ENCODE measurements at places on chromosomes 5 and 9. TPM values are rescaled to one million over a fixed set of nuclear protein-coding genes. Genes with fewer than 3 reads are reported as not detected.

- no peak overlapping the region for H3K27ac ChIP-seq
- no peak overlapping the region for H3K4me3 ChIP-seq
- no peaks in the 10 kb centered on the region for H3K36me3 ChIP-seq
- H3K27me3 ChIP-seq, result no peaks in the 10 kb centered on the region
- peaks cover 4% of the 10 kb centered on the region for H3K4me1 ChIP-seq
- DNase-seq, result no peak
Observed at GRCh38 chr5:116442095-116442534, 132.5 kb downstream of the SEMA6A start.

GRCh38 chr5:158943057-158943456 lies 156.7 kb downstream of the EBF1 start:
- no peaks in the 10 kb centered on the region for H3K4me1 ChIP-seq
- no peaks in the 10 kb centered on the region for H3K36me3 ChIP-seq
- no peak overlapping the region for H3K27ac ChIP-seq
- no peaks in the 10 kb centered on the region for H3K27me3 ChIP-seq
- no peak for DNase-seq

DNA sequence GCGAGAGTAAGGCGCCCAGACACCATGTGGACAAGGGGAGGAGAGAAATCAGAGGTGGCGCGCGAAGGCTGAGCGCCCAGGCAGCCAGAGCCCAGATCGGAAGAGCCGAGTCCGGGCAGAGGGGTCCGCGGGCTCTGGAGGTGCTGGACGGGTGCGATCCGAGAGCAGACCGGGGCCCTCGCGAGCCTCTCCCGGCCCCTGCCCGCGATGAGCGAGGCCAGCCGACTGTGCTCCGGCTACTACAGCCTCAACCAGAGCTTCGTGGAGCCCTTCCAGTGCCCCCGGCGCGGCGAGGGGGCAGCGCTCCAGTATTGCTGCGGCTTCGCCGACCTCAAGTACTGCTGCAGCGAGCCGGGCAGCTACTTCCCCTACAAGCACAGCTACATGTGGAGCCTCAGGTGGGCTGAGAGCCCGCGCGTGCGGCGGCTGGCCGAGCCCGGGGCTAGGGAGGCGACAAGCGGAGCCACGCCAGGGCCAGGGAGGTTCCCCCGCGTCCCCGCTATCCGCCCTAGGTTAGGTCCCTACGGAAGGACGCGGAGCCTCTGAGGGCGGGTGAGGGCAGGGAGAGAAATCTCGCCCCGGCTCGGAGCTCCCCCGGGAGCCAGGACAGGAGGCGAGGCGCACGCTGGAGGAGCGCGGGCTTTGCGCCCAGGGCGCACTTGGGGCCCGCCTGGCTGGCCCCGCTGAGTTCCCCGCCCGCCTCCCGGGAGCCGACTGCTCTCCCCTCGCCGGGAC lies at the start of gene SHISAL2B:
Gene SHISAL2B, plus strand, starts transcription at position 87 of the 735 bp plus-strand sequence. Its CDS starts 121 bp downstream, at position 208.
- no peaks in the 10 kb centered on the region for H3K36me3 ChIP-seq
- H3K27me3 ChIP-seq, result peaks cover 17% of the 10 kb centered on the region
- no peak within 1 kb of the TSS for H3K4me3 ChIP-seq
- H3K27ac ChIP-seq, result no peak within 1 kb of the TSS

- no peak overlapping the region for H3K4me3 ChIP-seq
- no peaks in the 10 kb centered on the region for H3K36me3 ChIP-seq
- H3K27me3 ChIP-seq, result peaks cover 4% of the 10 kb centered on the region
- H3K4me1 ChIP-seq, result no peaks in the 10 kb centered on the region
Observed at GRCh38 chr5:143010351-143010750, 240.2 kb downstream of the ARHGAP26 start.

GRCh38 chr5:81909677-81910076 lies 62.1 kb upstream of the ATG10 start:
- no peaks in the 10 kb centered on the region for H3K36me3 ChIP-seq
- H3K27me3 ChIP-seq, result no peaks in the 10 kb centered on the region
- H3K4me3 ChIP-seq, result no peak overlapping the region
- no peaks in the 10 kb centered on the region for H3K4me1 ChIP-seq

DNA sequence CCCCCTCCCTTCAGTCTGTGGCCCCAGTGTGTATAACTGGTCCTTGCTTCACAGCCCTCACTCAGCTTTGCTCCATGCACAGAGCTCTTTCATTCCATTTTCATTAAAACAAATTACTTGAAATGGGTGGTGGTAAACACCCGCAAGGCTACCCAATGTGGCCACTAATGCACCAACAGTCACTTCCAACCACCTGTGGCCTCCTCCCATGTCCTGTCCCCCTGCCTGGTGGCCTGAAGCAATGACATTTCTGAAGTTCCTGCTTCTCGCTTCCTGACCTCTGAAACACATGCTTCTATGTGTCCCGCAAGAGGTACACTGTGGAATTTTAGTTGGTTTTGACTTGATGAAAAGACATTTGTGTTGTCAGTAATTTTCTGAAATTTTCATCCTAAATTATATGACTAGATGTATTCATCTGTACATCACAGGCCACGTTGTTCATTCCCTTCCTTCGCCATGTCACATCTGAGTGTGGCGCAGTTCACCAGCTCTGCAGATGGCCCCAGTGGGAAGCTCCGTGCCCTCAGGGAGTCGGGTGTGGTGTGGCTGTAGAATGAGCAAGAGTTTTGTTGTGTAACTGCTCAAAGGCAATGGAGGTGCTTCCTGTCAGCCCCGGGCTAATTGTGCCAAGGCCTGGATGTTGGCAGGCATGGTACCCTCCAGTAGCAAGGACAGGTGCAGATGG lies 9.6 kb downstream of the ROPN1L start:
- no peak overlapping the region for H3K4me3 ChIP-seq
- peaks cover 15% of the 10 kb centered on the region for H3K27me3 ChIP-seq
- peaks cover 9% of the 10 kb centered on the region for H3K4me1 ChIP-seq

TPM2 gene
- 9.8 TPM for polyA plus RNA-seq

FAM153A gene
- polyA plus RNA-seq, result not detected
